ENCODE measurements at places on chromosomes 7 and 10. TPM values are rescaled to one million over a fixed set of nuclear protein-coding genes. Genes with fewer than 3 reads are reported as not detected.

The DPP6 gene
- total RNA-seq = 11.1 TPM

The NUTM2E gene
- total RNA-seq = not detected

The SCART1 gene
- 0.18 TPM for total RNA-seq

The MKRN1 gene
- 54.2 TPM for total RNA-seq

The RSPH10B gene
- total RNA-seq = not detected

The DEPP1 gene
- total RNA-seq = 0.14 TPM

The DLX6 gene
- not detected for total RNA-seq

The FZD1 gene
- total RNA-seq = 1.9 TPM

The LGI1 gene
- 92.7 TPM for total RNA-seq

The MEIG1 gene
- not detected for total RNA-seq

All from G401 (cell line).